Endodermal cell (in vitro differentiated cells): ENCODE measurements at places on chromosomes 3 and 15. TPM values are rescaled to one million over a fixed set of nuclear protein-coding genes. Genes with fewer than 3 reads are reported as not detected.

- no peak for DNase-seq
Measured at GRCh38 chr15:89085289-89085926, 2.8 kb upstream of the ABHD2 start.

DNA sequence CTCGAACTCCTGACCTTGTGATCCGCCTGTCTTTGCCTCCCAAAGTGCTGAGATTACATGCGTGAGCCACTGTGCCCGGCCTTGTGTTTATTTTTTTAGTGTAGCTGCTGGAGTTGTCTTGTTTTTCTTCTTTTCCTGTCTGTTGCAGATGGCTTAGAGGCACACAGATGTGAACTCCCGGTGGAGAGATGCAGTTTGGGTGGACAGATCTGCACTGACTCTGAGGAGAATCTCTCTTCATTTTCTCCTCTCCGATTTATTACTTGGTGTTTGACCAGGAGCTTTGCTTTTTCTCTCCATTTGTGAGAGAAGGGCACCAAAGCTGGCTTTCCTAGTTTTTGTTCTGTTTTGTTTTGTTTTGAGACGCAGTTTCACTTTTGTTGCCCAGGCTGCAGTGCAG is 62.7 kb downstream of the USP13 start:
- DNase-seq: no peak

- DNase-seq: no peak
Measured at GRCh38 chr3:149013726-149014125, 22.4 kb downstream of the GYG1 start.

DNA sequence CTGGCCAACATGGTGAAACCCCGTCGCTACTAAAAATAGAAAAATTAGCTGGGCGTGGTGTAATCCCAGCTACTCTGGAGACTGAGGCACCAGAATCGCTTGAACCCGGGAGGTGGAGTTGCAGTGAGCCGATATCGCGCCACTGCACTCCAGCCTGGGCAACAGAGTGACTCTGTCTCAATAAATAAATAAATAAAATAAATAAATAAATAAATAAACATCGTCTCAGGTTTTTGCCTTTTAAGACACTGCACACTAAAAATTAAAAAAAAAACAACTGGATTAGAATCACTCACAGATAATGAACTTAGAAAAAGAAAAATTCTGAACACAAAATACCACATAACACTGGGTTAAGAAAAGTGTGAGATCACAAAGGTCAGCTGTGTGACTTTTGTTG is 2.4 kb downstream of the ZBTB11 start:
- no peak for DNase-seq

DNA sequence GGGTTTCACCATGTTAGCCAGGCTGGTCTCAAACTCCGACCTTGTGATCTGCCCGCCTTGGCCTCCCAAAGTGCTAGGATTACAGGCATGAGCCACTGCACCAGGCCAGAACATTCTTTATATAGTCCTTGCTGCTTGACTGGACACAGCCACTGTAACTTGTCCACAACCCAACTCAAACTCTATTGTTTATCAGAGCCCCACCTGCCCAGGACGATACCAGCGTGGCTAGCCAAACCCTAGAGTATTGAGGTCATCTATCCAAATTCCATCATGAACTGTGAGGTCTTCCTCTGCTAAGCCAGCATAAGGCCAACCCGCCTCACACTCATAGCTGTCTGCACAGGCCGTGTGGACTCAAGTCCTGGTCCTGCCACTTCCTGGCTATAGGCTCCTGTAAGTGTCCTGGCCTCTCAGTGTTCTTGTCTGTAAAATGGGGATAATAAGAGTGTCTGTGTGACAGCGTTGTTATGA is 63.9 kb downstream of the DAPK2 start:
- no peak for DNase-seq

GRCh38 chr15:93047621-93048425 is 41.2 kb downstream of the RGMA start:
- no peak for DNase-seq

Gene STRIT1
- not detected in 2 replicates for total RNA-seq

Gene CORO2B
- 0.77 and 1.1 TPM in 2 replicates for total RNA-seq

Gene CISH
- 0.66 to 1.2 TPM (median 0.84 TPM) in 3 replicates for total RNA-seq

Gene PRKCD
- 26.1 and 26.6 TPM in 2 replicates for total RNA-seq

Gene MAP1A
- 0.40 to 0.74 TPM (median 0.66 TPM) in 3 replicates for total RNA-seq

Gene CLEC3B
- not detected in 2 replicates for total RNA-seq

Gene ATOSA
- 18.6 to 48.8 TPM (median 23.7 TPM) in 3 replicates for total RNA-seq
